A549 treated with ZK216348 at 1 μM for 4 hours (cell line): ENCODE measurements at places on chromosomes 2 and 18. TPM values are rescaled to one million over a fixed set of nuclear protein-coding genes. Genes with fewer than 3 reads are reported as not detected.

The C2orf78 gene
- total RNA-seq: not detected in 5 replicates

The NBAS gene
- total RNA-seq: 13.5 to 16.4 TPM (median 16.2 TPM) in 5 replicates

The IL1RN gene
- 0.15 to 0.94 TPM (median 0.33 TPM) in 5 replicates for total RNA-seq

The IFIH1 gene
- 0.66 to 1.2 TPM (median 1.0 TPM) in 5 replicates for total RNA-seq

The IL1F10 gene
- not detected in 5 replicates for total RNA-seq

The PIAS2 gene
- 8.0 to 9.7 TPM (median 9.0 TPM) in 5 replicates for total RNA-seq

The RFX8 gene
- not detected in 5 replicates for total RNA-seq
